ENCODE measurements at places on chromosomes 5 and 9.

DNA sequence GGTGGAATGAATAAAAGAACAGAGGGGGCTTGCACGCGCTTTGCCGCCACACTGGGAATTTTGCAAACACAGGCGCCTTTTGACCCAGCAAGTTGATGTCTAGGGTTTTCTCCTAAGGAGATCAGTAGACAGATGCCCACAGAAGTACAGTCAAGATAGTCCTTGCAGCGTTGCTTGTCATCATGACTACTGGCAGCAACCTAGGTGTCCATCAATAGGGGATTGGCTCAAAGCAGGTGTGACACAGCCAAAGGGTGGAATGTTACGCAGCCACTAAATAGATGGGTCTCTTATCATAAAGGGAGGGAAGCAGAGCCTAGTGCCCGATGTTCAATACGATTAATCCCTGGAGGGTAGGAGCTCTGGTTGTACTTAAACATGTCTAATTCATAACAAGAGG lies 63.8 kb upstream of the GGTA1 start:
- no peak for DNase-seq

DNA sequence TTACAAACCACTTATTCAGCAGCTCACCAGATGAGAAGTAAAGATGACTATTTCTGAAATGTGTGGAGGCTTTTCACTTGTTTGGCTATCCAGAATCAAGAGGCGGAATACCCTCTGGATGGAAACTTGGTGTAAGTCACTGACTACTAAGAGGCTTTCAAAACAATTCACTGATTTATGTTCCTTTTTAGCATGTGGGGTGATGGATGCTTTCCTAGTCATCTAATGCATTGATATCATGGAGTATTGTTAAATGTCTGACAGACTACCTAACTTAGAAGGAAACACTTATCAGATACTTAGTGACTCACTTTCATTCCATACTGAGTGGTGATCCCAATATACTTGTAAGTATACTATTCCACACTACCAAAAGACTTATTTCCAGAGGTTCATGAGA lies 141.4 kb downstream of the PLK2 start:
- no peak for DNase-seq

DNA sequence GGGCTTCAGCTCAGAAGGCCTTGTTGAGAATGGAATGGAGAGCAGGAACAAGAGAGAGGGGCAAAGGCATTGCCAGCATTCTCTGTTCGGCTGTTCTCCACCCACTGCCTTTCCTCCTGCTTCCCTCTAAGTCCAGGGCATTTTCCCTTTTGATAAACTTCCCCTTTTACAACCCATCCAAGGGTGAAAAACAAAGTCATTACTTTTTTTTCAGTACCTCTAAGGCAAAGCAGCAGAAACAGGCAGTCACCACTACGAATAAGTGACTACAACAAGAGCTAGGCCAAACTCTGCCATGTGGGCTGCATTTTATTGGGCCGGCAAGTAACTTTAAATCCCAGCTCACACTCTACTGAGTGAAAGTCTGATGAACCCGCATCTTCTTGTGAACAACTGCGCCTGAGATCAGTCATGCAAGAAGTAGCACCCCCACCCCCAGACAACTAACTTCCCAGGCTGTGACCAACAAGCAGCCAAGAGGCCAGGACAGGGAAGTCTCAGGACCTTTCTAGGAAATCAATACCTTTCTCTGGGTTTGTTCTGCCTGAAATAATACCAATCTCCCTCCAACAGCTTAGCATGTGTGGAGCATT lies 13.1 kb downstream of the IL7R start:
- DNase-seq: peak; percentile 12

DNA sequence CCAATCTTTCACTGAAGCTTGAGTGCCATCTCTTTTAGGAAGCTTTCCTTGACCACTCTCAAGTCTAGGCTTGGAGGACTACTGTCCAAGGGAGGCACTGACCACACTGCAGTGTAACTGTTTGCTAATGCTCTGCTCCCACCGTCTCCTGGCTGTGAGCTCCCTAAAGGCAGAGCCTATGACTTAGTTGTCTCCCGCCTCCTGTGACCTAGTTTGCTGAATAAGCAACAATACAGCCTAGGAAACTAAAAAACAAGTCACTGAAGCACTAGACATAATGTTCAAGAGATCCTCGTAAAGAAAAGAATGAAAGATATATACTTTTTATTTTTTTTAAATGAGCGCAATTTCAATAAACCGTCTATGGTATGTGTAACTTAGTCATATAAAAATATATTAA lies 31.4 kb downstream of the LIX1 start:
- no peak for DNase-seq

DNA sequence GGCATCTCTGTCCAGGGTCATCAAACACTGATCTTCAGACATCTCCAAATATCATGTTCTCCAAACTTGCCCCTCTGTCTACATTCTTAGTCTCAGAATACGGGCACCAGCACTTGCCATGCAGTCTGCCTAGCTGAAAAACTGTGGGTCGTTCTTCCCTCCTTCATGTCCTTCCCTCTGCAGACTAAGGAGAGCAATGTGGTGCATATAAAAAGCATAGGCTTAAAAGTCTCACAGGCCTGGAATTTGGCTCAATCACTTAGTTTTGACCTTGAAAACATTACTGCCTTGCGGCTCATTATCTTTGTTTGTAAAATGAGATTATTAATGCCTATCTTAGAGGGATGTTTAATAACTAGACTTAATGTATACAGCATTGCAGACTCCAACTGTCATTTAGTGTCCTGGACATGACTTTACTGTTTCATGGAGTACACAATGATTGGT lies 362.8 kb downstream of the NPR3 start:
- no peak for DNase-seq

- DNase-seq: no peak
Observed at GRCh38 chr9:94042516-94043360, 41.5 kb upstream of the PTPDC1 start.

DNA sequence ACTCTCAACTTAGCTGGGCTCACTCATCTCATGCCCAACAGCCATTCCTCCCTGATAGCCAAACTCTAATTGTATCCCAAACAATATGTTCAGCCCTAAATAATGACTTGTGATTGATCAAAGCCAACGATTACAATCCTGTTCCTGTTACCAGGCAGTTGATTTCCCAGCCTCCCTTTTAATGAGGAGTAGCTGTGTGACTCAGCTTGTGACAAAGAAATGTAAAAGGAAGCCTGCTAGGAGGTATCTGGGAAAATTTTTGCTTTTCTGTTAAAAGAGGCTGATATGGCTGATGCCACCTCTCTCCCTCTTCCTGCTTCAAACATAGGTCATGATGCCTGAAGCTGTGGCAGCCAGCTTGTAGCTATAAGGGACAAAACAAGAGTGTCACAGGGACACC lies 19.6 kb upstream of the ENC1 start:
- no peak for DNase-seq

DNA sequence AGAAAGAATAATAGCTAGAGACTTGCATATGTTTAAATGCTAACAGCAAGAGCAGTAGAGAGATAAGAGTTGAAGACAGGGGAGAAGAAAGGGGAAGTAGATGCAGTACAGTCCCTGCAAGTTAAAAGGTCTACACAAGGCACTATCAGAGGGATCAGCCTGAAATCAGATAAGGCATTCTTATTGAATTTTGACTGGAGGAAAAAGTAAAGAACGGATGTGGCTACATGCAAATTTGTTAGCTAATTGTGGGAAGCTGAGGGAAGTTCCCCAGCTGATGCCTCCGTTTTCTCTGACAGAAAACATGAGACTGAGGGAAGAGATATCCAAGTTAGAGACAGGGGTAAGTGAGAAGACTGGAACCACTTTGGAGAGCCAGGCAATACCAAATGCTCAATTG lies 12.9 kb upstream of the RHOBTB3 start:
- peak; percentile 98 for DNase-seq

GRCh38 chr5:57442080-57442839 lies 40.4 kb downstream of the ACTBL2 start:
- no peak for DNase-seq

GRCh38 chr9:621201-621855 lies 220.2 kb upstream of the DMRT1 start:
- no peak for DNase-seq

GRCh38 chr5:96503501-96504236 lies 70.6 kb upstream of the PCSK1 start:
- no peak for DNase-seq

- peak; percentile 85 for DNase-seq
Observed at GRCh38 chr5:151151793-151152192, 5.8 kb downstream of the ANXA6 start.

DNA sequence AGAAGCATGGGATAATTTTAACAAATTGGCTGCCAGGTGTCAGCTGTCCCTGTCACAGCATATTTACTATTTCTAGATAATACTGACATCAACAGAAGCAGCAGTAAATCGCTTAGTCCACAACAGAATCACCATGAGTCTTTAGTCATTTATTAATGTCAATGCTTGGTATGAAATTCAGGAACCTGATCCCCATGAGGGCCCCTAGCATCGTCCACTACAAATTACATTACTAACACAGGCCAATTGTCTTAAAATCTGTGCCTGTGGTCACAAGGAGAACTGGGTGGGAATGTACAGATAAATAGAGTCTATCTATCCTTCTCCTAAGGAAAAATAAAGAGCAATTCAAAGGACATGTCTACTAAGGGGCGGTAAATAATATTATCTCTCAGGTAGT lies 76.1 kb downstream of the TSSK1B start:
- DNase-seq: no peak

DNA sequence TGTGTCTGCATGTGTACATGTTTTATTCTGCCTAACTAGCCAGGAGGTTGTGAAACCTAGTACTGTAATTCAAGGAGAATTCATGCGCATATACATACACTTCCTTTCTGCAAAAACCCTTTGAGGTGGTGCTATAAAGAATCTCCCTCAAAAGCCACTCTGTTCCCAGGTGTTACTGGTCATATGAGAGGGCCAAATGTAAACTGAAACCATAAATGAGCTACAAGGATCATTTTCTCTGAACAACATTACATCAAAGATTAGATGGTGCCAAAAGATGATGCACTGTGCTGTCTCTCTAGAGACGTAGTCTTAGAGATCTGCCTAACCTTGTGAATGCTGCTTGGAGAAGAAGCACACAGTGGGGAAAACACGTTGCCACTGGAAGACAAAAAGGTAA lies 15.7 kb downstream of the NREP start:
- peak; percentile 9 for DNase-seq

DNA sequence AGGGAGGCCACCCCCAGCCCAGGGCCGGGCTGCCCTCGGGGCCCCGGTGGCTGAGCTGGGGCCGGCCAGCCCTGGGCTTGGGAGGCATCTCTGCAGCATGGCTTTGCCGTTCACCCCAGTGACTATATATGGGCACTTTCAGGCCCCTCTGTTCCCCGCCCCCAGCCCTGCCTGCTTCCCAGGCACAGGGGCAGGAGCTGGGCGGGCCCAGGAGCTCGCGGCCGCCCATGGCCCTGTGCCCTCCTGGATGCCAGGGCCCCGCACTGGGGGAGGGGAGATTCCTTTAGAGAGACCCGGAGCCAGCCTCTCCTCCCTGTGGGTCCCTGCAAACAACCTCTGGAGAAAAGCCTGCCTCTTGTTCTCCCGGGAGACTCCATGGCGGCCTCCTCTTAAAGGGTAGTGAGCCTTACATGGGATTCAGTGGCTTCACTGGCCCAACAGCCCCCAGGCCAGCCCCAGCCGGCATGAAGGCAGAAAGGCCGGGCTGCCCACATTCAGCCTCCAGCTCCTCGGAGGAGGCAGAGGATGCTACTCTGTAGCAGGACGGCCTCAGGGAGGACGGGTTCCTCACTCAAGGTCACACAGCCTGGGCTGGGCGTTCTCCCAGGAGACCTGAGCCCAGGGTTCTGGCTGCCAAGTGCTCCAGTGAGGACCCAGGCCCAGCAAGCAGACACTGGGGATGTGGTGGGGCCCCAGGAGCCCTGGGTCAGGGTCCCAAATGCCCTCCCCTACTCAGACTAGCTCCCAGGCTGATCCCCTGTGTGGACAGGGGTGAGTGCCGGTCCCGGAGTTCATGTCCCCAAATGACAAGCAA lies 4.1 kb downstream of the NACC2 start:
- DNase-seq: no peak

- peak; percentile 3 for DNase-seq
Observed at GRCh38 chr9:78406146-78406545, 109.2 kb downstream of the PSAT1 start.

GRCh38 chr5:56610093-56610698 lies 205.2 kb upstream of the MAP3K1 start:
- DNase-seq: no peak

- no peak for DNase-seq
Observed at GRCh38 chr5:54658010-54658409, 140.5 kb downstream of the SNX18 start.

DNA sequence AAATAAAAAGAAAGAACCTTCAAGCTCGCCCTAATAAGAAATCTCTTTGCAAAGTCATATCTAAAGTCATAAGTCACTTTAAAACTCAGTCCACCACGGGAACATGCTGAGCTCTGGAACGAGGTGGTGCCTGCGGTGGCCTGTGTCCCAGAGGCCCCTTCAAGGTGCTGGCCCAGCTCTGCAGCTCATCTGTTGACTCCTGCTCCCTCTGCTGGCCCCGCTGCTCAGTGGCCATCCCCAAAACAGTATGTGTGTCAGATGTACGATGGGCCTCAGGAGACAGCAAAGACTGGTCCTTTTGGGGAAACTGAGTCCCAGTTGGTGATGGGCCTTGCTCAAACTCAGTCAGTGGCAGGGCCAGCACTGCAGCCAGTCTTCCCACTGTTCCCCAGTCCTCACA lies 22.8 kb upstream of the FOXB2 start:
- no peak for DNase-seq

DNA sequence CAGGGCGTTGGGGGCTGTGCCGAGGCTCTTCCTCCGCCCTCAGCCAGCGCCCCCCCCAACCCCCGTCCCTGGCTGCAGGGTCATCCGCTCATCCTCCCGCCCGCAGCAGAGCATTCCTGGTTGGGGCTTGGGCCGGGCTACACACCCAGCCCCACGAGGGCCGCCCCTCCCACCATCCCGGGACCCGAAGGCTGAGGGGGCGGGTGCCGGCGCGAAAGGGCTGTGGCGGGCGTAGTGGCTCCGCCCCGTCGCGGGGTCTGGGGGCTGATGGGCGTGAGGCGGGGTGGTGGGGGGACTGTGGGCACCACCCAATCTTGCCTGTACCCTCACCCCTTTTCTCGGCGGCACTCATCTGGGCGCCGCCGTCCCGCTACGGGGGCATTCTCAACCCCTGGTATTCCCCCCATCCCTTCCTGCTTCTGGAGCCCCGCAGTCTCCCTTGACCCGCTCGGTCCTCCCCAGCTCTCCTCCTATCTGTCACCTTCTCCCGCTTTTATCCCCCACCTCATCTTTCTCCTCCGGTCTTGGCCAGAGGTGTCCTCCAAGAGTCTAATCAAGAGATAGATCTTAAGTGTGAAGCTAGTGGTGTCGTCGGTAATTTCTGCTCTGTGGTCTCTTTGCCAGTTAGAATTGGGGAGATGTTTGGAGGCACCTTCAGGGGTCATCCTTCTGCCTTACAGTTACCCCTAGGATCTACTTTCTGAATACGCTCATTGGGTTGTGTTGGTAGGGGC lies 1.6 kb downstream of the FER start:
- DNase-seq: peak; percentile 60

DNA sequence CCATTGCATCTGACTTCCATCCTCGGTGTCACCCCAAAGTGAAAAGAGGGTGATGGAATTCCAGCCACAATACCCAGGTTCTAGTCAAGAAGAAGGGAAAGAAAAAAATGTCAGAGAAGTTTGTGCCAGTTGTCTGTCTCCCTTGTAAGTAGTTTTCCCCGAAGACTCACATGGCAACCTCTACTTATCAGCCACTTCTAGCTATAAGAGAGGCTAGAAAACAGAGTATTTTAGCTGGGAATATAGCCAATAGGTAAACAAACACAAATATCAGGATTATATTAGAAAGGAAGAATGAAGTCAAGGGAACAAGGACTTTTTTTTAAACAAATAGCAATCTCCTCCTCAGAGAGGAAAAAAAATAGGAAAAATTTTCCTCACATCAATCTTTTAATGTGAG lies 12.2 kb upstream of the ISL1 start:
- no peak for DNase-seq
